D721Med (cell line): ENCODE measurements at places on chromosomes 13 and 19.

DNA sequence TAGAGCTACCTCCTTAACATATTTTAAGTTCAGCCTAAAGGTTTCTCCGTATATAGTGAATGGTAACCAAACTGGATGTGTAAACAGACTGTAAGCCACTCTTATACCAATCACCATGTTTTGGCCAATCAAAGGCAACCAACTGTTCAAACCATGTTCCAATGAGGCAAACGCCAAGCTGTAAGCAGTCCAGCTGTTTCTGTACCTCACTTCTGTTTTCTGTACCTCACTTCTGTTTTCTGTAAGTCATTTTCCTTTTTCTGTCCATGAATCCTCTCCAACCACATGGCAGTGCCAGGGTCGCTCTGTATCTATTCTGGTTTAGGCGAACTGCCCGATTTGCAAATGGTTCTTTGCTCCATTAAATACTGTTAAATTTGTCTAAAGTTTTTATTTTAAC is 24.4 kb downstream of the COMMD6 start:
- no peak for DNase-seq

- no peak for DNase-seq
Measured at GRCh38 chr19:15587663-15588062, 27.4 kb upstream of the CYP4F8 start.

DNA sequence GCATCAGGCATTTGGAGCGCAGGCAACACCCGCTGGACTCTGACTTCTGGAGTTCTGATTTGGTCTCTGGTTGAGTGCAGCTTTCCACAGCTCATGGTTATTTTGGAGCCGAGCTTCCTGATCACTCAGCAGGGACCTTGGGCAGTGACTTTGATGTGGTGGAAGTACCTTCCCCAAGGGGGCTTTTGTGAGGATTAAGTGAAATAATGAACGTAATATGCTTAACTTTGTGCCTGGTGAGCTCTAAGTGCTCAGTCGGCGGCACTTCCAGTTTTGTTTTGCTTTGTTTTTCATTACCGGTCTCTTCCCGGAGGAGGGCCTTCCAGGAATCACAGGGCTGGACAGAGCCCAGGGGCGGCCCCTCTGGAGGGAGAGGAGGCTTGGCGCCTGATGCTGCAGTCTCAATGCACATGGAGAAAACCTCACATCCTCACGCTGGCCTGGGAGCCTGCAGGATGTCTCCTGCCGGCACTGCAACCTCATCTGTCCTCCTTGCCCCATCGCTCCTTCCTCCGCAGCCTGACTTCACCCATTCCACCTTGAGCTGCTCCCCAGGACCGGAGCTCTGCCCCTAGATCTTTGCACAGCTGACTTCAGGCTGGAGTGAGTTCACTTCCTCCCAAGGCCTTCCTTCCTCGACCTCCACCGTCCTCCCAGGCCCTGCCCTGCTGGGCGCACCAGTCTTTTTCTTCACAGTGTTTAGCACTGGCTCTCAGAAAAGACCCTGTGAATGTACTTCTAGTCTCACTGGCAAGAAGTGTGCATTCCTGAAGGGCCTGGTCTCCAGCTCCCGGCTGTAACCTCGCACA is 1.5 kb downstream of the PLEKHF1 start:
- no peak for DNase-seq

DNA sequence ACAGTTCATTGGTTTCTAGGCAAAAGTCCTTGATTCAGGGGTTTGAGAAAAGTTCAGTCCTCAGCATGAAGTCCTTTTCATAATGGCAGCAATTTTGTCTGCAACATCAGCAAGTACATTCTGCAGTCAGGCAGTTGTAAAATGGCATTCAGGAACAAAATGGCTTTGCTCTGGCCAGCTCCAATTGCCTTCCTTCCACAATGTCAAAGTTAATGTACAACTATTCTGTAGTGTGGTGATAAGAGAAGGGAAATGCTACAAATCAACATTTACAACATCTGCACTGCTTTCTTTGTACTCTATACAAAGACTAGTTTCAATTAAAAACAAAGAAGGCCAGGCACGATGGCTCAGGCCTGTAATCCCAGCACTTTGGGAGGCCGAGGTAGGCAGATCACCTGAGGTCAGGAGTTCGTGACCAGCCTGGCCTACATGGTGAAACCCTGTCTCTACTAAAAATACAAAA is 1.8 kb upstream of the NEK3 start:
- DNase-seq, result no peak

- DNase-seq, result no peak
Measured at GRCh38 chr19:54325194-54325621, 12.2 kb upstream of the LILRA5 start.

DNA sequence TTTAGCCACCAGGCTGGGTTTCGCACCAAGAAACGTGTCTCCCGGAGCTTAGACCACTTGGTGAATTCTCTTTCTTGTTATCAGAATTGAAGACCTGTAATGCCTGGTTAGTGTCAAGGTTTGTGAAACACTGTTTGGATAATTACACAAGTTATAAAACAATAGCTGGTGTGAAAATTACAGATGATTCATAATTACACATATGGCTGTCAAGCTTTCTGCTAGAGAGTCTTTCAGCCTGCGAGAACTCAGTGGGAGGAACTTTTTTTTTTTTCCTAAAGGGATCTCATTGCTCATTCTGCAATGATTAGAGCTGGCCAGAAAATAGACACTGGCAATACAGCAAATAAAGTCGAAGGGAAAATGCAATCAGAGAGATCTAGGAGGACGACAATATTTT is 13.4 kb upstream of the KLK4 start:
- no peak for DNase-seq

DNA sequence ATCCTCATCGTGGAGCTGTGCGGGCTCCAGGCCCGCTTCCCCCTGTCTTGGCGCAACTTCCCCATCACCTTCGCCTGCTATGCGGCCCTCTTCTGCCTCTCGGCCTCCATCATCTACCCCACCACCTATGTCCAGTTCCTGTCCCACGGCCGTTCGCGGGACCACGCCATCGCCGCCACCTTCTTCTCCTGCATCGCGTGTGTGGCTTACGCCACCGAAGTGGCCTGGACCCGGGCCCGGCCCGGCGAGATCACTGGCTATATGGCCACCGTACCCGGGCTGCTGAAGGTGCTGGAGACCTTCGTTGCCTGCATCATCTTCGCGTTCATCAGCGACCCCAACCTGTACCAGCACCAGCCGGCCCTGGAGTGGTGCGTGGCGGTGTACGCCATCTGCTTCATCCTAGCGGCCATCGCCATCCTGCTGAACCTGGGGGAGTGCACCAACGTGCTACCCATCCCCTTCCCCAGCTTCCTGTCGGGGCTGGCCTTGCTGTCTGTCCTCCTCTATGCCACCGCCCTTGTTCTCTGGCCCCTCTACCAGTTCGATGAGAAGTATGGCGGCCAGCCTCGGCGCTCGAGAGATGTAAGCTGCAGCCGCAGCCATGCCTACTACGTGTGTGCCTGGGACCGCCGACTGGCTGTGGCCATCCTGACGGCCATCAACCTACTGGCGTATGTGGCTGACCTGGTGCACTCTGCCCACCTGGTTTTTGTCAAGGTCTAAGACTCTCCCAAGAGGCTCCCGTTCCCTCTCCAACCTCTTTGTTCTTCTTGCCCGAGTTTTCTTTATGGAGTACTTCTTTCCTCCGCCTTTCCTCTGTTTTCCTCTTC is 6.3 kb downstream of the MYADM start:
- DNase-seq, result no peak

DNA sequence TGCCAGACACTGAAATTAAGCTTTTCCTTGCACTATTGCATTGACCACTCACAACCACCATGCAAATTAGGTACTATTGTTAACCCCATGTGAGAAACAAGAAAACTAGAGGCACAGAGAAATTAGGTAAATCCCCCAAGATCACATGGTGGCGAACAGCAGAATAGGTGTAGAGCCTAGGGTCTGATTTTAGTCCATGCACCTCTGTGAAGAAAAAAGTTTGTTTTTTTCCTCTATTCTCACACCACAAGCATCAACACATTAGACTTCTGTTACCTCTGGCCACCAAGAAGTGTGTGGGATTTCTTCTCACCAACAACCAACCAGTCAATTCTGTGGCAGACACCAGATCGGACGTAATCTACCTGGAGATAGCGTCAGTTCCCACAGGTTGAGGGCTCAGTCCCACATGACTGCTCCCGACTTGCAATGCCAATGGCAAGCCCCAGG is 391.9 kb downstream of the COG6 start:
- no peak for DNase-seq

DNA sequence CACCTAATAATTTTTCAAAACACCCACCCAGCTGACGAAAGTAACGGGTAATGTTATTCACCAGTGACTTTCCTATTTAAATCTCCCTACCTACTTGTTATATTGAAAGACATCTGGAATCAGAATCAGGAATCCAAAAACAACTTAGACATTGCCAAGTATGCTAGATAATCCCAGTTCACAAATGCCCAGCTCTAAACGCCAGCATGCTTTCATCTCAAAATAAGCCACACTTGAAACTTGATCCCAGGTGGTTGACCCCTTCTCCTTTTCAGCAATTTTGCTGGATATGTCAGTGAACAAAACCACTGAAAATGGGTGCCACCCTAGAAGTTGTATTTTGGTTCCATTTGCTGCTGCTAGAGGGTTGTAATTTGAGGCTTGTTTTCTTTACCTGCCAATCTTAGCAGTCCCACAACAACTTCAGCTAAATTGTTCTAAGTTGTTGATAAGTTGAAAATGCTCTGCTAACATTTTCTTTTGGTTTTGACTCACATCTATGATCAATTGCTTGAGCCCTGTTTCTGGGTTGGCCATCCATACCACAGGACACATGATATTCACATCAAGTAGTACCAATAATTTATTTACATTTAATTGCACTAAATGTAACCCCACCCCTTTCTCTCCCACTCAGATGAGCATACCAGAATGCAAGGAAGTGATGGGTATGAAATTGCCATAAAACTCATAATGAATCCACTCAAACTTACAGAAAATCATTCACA is 66.4 kb downstream of the DCT start:
- DNase-seq, result no peak

DNA sequence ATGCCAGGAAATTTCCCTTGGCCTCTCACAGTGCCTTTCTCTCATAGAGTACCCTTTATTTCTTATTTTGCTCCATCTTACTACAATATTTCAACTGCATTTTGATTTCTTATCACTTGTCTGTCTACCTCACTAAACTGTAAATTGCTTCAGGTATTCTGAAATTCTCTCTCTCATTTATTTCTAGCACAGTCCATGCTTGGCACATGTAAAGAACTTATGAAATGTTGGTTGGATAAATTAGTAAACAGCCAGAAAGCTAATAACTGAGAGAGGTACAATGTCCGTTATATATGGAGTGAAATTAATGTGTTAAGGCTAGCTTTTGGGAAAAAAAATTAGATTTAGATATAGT is 138.3 kb upstream of the RFC3 start:
- no peak for DNase-seq

- DNase-seq, result no peak
Measured at GRCh38 chr13:21402586-21403307, 56.4 kb downstream of the ZDHHC20 start.

- no peak for DNase-seq
Measured at GRCh38 chr13:28620011-28620830, 38.7 kb upstream of the POMP start.

GRCh38 chr13:32225481-32225931 is 89.7 kb downstream of the ZAR1L start:
- no peak for DNase-seq

DNA sequence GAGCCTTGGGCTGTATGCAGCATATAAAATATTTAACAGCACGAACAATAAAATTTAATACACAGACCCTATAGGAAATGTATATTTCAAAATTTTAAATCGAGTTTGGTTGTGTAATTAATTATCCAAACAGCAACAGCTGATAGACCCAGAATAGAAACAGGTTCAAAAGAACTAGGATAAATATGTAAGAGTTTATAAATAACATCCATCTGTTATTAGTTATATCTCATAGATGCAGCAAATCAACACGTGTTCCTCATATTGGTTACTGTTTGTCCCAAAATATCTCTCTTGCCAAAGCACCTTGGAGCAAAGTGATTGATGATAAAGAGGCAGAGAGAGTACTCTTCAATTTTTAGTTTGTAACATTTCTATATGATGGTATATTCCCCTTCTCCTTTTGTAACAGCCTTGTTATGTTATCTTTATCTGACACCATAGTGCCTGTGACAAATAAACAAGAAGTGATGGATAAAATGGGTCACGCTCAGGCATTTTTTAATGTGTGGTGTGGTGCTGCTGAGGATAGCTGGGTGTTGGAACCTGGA is 260.6 kb upstream of the NBEA start:
- DNase-seq, result no peak
